ENCODE measurements at places on chromosomes 3 and 15. TPM values are rescaled to one million over a fixed set of nuclear protein-coding genes. Genes with fewer than 3 reads are reported as not detected.

DNA sequence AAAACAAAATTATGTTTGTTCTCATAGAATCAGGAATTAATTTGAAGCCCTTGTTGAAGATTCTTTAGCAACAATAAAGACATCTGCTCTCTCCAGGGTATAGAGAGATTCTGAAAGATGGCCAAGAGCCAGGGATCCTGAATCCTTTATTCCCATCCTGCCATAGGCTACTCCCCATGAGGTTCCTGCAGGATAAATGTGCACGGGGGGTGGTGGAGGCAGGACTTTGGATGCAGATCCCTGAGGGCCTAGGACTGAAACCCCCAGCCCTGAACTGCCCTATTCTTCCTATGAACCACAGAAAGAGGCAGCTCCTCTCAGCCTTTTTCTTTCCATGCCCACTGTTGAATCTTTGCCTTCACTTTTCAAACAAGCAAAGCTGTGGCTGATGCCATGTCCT is 17.1 kb downstream of the TMEM108 start:
- DNase-seq = no peak

GRCh38 chr15:41928100-41928499 is 34.2 kb upstream of the SPTBN5 start:
- DNase-seq = no peak

DNA sequence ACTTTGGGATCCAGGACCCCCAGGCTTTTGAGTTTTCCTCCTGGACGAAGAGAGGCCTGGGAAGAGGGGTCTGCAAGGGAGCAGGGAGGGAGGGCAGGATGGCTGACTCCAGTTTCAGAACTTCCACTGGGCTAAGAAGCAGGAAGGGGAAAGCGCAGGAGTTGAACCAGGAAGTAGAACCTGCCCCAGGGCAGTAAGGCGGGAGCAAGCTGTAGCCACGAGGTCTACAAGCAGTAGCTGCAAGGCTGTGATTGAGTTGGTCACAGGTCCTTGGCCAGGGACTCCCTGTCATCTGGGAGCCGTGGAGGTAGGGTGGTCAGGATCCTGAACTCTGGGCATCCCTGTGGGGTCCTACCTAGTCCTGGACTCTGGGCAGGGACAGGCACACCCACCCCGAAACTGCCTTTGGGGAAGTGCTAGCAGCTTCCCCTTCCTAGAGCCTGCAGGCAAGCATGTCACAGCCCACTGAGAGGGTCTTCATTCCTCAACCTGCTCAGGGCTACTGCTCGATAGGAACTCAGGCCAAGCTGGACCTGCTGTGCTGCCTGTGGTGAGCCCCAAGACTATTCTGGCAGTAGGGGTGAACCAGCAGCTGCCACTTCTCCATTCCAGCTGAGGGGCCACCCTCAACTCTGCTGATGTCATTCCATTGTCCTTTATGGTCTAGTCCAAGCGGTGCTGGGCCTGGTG is 5.8 kb upstream of the GNAI2 start:
- DNase-seq = no peak

- DNase-seq = no peak
Observed at GRCh38 chr15:26869628-26870027, 2.8 kb downstream of the GABRA5 start.

RBP2 gene
- not detected for total RNA-seq

EPHA3 gene
- 0.98 TPM for total RNA-seq

SOX2 gene
- not detected for total RNA-seq
